ENCODE measurements at places on chromosomes 13 and 19.

- peak; percentile 14 for DNase-seq
Observed at GRCh38 chr13:48542581-48543341, 9.9 kb upstream of the RCBTB2 start.

DNA sequence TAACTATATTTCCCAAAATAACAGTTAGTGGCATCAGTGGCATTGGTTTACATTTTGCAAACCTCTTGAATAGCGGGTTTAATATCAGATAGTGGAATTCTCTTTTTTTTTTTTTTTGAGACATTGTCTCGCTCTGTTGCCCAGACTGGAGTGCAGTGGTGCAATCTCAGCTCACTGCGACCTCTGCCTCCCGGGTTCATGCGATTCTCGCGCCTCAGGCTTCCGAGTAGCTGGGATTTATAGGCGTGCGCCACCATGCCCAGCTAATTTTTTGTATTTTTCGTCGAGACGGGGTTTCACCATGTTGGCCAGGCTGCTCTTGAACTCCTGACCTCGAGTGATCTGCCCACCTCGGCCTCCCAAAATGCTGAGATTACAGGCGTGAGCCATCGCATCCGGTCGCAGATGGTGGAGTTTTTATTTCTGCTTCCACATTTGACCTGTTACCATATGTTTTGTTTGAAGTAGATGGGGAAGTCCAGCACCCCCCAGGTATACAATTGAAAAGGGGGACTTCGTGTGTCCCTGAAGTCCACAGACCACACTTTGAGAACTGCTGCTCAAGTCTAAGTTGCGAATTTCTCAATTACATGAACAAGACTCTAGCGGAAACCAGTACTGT, 40.5 kb upstream of the XPO4 start:
- no peak for DNase-seq

GRCh38 chr13:40094056-40094455, 438.6 kb downstream of the COG6 start:
- no peak for DNase-seq

- DNase-seq = peak; percentile 62
Observed at GRCh38 chr13:30908416-30908980, 2.4 kb downstream of the MEDAG start.
